H1 (cell line): ENCODE measurements at places on chromosomes 7 and 10.

- peak; percentile 66 for DNase-seq
Observed at GRCh38 chr10:95229724-95230627, 35.9 kb downstream of the ACSM6 start.

- DNase-seq = no peak
Observed at GRCh38 chr7:16867328-16867727, 14.5 kb downstream of the AGR3 start.

- DNase-seq = no peak
Observed at GRCh38 chr10:96287392-96288105, 16.2 kb upstream of the BLNK start.

- DNase-seq = no peak
Observed at GRCh38 chr7:41568135-41568534, 134.8 kb downstream of the INHBA start.

DNA sequence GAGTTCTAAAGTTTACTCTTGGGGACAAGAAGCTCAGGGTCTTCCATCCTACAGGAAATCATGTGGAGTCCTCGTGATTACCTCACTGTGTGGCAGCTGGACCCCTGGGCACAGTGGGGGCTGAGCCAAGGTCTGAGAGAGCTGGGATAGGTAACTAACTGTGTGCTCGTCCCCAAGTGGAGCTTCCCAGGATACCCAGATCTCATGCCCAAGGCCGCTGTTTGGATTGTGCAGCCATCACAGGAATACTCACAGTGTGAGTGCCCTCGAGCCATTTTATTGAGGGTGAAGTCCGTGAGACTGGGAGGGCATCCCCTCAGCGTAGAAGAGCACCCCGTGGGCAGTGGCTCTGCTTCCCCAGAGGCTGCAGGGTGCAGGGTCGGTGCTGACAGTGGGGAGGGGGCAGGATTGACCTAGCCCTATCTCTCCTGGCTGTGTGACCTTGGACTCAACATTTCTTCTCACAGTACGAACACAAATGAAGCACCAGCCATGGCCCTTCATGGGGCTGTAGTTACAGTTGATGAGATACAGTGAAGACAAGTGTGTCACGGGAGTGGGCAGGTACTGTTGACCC lies 69.6 kb upstream of the LEP start:
- DNase-seq = no peak

GRCh38 chr7:46226860-46227259 lies 305.8 kb upstream of the IGFBP3 start:
- no peak for DNase-seq

DNA sequence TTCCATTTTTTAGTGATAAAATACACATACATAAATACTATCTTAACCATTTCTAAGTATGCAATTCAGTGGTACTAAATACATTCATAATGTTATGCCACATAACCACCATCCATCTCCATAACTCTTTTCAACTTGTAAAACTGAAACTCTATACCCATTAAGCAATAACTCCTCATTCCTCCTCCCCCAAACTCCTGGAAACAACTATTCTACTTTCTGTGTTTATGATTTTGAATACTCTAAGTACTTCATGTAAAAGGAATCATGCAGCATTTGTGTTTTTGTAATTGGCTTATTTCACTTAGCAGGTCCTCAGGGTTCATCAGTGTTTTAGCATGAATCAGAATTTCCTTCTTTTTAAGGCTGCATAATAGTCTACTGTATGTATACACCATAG lies 131.8 kb downstream of the TES start:
- DNase-seq = no peak
